ENCODE measurements at places on chromosomes 13 and 19. TPM values are rescaled to one million over a fixed set of nuclear protein-coding genes. Genes with fewer than 3 reads are reported as not detected.

Gene RNASEH2A
- 7.3 TPM for total RNA-seq

Gene FGF21
- 0.14 TPM for total RNA-seq

Gene FOSB
- 2.7 TPM for total RNA-seq

Gene POLD1
- 12.2 TPM for total RNA-seq

Gene KLF2
- 1.00 TPM for total RNA-seq
